CD4-positive, alpha-beta T cell treated with Interleukin-12 subunit alpha and Interleukin-12 subunit beta, for 1 hour (primary cell): ENCODE measurements at places on chromosomes 4 and X.

DNA sequence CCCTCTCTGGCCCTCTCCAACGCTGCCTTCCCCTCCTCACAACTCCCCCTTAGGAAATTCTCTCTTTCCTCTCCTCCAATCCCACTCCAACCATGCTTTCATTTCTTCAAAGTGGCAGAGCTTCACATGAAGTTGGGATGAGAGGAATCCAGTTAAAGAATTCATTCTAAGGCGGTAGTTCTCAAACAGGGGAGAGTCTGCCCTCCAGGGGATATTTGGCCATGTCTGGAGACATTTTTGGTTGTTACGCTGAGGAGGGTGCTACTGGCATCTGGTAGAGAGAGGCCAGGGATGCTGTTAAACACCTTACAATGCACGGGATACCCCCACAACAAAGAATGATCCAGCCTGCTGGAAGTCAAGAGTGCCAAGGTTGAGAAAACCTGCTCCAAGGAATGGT, 40.5 kb upstream of the PHKA2 start:
- DNase-seq, result no peak

DNA sequence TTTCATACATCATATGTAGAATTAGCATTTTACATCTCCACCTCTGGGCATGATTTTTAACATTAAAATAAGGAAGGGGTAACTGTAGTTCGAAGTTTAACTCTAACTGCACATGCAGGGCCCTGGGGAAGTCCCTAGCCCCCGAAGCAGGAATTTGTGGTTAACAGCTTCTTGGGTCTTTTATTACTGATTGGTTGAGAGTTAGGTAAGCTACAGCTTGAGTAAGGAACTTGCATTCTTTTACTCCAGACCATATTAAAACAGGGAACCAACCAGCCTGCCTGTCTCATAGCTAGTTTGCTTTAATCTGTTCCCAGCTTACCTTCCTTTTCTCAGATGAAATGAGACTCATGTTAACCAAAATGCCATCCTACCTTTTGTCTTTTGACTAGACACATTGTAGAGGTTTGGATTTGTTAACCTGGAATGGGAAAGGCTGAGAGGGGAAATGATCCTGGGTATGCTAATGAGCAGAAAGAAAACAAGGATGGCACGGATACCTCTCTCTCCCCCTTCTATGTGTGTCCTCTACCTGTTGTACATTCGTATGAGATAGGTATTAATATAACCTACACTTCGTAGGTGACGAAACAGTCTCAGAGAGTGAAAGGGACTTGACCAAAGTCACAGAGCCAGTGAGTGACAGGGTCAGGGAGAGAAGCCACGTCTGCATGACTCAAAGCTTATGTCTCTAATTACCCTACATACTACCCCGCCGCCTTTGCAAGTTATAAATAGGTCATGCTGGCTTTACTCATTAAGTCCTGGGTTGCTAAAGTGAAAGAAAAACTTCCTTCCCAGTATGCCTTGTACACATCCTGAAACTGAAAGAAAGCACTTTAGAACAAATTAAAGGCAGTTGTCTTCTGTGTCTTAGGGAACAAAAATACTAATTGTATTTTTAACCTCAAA, 119.5 kb upstream of the AFF2 start:
- DNase-seq, result peak; percentile 63

DNA sequence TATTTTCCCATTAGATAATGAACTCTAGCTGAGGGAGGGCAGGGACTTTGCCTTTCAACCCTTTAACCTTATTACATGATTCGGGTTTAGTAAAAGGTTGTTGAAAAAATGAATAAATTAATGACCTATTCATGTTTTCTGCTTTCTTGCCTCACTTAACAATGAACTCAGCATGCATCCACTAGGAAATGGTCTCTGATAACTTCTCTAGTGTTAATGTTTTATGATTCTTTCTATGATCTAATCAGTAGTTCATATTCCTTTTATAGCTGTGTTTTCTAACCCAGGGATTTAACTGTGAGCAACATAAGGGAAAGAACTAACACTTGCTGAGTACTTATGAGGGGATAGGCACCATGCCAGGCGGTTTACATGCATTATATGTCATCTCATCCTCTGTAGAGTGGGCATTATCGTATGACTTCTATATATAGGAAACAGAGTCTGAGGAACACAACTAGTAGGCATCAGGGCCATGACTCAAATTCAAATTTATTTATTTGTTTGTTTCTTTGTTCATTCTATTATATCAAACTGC, 236.7 kb upstream of the MAB21L2 start:
- no peak for DNase-seq

DNA sequence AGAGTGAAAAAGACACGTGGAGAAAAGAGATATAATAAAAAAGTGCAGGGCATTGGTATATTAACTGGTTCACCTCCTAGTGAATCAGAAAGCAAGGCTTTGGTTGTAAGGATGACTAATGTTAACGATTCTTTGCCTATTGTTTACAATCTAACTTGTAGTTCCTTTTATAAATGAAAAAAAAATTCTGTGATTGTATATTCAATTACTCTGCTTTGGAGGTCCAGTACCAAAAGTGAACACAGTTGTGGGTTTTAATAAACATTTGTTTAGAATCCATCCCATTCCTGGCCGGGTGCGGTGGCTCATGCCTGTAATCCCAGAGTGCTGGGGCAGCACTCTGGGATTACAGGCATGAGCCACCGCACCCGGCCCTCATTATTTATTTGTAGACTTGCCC, 36.9 kb upstream of the PRSS12 start:
- DNase-seq, result no peak

- peak; percentile 7 for DNase-seq
Measured at GRCh38 chrX:119648421-119648775, 42.2 kb upstream of the NKRF start.

GRCh38 chrX:9312922-9313867, 151.7 kb upstream of the TBL1X start:
- peak; percentile 76 for DNase-seq

DNA sequence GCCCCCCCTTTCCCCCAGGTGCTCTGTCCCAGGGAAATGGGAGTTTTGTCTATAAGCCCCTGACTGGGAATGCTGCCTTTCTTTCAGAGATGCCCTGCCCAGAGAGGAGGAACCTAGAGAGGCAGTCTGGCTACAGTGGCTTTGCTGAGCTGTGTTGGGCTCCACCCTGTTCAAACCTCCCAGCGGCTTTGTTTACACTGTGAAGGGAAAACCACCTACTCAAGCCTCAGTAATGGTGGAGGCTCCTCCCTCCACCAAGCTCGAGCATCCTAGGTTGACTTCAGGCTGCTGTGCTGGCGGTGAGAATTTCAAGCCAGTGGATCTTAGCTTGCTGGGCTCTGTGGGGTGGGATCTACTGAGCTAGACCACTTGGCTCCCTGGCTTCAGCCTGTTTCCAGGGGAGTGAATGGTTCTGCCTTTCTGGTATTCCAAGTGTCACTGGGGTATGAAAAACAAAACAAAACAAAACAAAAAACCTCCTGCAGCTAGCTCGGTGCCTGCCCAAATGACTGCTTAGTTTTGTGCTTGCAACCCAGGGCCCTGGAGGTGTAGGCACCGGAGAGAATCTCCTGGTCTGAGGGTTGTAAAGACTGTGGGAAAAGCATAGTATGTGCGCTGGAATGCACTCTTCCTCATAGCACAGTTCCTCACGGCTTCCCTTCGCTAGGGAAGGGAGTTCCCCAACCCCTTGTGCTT, 41.7 kb downstream of the ITM2A start:
- DNase-seq, result peak; percentile 54

GRCh38 chr4:70830054-70830453, 9.6 kb downstream of the GRSF1 start:
- DNase-seq, result no peak

GRCh38 chr4:57679969-57680368, 569.8 kb upstream of the IGFBP7 start:
- no peak for DNase-seq

GRCh38 chrX:19513383-19513782, 1.9 kb downstream of the MAP3K15 start:
- DNase-seq, result no peak

DNA sequence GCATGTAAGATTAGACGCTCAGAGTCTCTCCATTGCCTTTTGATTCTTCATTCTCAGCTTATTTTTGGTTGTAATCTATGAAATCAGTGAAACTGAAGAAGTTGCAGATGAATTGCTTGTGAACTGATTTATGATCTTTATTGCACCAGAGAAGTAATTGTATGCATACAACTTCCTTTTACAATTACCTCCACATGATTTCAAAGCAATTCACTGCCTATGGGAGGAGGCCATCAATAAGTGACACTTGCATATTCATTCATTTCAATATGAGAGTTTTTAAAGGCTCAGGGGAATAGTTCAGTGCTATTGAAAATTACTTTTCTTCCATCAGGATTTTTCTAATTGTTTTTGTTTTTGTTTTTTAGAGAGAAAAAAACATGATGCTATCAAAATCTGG, 222.3 kb downstream of the NKX6-1 start:
- DNase-seq, result no peak

DNA sequence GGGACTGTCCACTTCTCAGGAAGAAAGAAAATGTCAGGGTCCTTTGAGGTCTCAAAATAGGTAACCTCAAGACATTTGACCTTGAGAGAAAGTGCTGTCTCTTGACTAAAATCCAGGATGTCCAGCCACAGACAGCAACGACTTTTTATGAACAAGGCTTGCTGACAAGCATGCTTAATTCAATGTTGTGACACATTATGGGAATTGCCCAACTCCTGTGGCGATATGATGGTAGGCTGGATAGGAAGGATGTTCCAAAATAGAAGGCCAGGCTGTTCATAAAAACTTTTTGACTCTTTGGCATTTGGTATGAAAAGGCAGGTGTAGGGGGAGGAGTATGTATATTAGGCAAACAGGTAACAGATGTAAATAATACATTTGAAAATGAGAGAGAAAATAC, 50.8 kb upstream of the EDNRA start:
- no peak for DNase-seq

DNA sequence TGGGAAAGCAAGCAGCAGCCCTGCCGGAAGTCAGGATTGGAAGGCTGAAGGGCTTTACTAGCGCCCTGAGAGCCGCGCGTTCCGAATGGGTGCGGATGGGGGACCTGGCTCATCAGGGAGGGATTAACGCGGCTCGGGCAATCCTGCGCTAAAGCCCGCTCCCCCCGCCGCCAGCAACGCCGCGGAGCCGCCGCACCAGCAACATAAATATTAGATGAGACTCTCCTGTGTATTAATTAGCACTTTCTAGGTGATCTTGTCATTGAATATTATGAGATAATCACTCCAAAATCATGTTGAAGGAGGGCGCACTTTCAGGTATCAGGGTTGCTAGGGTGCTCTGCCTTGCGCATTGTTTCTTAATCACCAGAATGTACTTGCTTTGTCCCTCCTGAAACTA, 357.2 kb upstream of the FAM241A start:
- no peak for DNase-seq

GRCh38 chr4:76016393-76016792, 6.9 kb downstream of the CXCL10 start:
- DNase-seq, result no peak

DNA sequence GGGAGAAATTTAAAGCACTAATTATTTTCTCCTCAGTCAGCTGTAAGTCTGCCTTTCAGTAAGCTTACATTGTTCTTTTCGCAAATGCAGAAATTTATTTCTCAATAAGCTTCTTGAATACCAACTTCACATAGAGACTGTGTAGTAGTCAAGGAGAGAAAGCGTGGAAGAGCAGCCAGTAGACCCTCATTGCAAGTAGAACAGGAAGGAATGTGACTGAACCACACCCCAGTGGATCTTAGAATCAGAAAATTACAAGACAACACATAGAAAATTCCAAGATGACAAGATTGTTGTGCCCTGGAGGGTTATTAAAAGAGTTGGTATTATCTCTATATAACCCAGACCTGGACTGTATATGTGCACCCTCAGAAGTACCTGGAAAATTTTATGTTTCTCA, 216.9 kb downstream of the RELL1 start:
- no peak for DNase-seq

GRCh38 chrX:2628751-2629315, 62.3 kb upstream of the CD99 start:
- DNase-seq, result peak; percentile 58

DNA sequence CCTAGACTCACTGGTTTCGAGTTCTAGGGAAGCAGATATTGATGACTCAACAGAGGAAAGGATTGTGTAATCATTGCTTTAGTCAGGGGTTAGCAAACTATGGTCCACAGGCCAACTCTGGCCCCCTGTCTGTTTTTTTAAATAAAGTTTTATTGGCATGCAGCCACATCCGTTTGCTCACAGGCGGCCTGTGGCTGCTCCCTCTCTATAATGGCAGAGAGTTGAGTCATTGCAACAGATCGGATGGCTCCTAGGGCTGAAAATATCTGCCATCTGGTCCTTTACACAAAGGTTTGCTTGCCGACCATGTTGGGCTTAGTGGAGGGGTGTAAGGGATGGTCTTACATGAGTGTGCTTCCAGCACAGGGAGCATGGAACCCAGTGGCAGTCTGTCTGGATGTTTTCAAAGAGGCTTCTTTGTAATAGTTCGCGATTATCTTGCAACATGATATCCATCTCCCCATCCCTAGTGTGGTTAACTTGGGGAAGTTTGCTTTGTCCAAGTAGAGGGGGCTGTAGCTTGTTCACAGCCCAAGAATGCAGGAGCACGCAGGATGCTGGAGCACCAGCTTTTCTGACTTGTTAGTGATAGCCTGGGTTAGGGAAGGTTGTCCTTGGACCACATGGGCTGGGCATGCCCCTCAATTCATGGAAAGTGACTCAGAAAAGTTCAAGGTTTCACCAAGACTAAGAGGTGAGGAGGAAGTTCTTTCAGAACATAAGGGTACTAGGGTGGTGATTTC, 59.3 kb upstream of the CLDN34 start:
- DNase-seq, result no peak

DNA sequence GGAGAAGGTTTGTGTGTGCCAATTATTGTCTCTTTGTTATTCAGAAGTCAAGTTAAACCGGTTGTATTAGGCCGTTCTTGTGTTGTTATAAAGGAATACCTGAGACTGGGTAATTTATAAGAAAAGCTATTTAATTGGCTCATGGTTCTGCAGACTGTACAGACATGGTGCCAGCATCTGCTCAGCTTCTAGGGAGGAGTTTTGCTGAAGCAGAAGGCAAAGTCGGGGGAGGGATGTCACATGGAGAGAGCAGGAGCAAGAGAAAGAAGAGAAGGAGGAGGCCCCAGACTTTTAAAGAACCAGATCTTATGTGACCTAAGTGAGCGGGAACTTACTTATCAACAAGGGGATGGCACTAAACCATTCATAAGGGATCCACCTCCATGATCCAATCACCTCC, 349.3 kb upstream of the PCDH18 start:
- DNase-seq, result no peak

DNA sequence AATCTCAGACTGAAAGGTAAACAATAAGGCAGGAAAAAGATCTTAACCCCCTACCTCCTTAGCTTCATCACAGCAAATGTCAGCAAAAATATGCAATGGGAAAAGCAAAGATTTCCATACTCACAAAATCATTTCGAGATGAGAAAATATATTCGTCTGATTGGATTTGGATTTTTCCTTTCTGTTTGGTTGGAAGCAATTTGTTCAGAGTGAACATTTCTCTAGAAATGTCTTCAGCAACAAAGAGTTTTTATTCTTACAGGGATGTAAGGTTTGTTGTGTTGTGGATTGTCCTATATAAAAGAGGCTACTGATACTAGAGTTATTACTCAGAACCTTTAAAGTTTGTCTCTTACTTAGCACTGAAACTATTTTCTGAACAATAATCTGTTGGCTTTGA, 23.8 kb downstream of the GRIA2 start:
- DNase-seq, result no peak

GRCh38 chrX:98409867-98410266, 1526.2 kb downstream of the RPA4 start:
- no peak for DNase-seq

GRCh38 chr4:38185406-38186144, 225.4 kb downstream of the PTTG2 start:
- DNase-seq, result no peak
